RPMI7951 (cell line): ENCODE measurements at places on chromosomes 2 and 18. TPM values are rescaled to one million over a fixed set of nuclear protein-coding genes. Genes with fewer than 3 reads are reported as not detected.

ARHGEF4 gene
- 2.2 and 2.5 TPM in 2 replicates for total RNA-seq

RUFY4 gene
- not detected in 2 replicates for total RNA-seq

FSHR gene
- not detected in 2 replicates for total RNA-seq

CYP27A1 gene
- total RNA-seq, result 19.9 and 20.5 TPM in 2 replicates

LIPT1 gene
- total RNA-seq, result 8.3 and 8.4 TPM in 2 replicates
